ENCODE measurements at places on chromosomes 7 and 10.

- no peak for DNase-seq
Observed at GRCh38 chr7:36013246-36014014, 139.6 kb upstream of the EEPD1 start.

GRCh38 chr7:68183176-68183575, 1186.5 kb downstream of the TYW1 start:
- DNase-seq: no peak

DNA sequence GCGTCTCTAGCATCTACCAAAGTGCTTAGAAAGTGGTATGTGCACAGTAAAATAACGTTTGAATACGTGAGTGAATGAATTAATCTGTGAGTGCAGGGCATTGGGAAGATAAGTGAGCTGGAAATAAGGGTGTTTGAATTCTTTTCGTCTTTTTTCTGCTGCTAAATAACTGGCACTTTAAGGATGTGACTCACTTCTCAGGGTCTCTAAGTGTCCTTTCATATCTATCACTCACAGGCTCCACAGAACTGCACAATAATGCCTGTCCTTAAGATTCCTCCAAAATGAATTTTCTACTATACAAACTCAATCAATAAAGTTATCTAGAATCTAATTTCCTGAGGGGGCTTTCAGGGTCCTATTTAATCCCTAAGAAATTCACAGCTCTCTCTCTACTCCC, 3.2 kb upstream of the DGKB start:
- DNase-seq: no peak

- no peak for DNase-seq
Observed at GRCh38 chr7:82257118-82257695, 186.4 kb downstream of the CACNA2D1 start.

DNA sequence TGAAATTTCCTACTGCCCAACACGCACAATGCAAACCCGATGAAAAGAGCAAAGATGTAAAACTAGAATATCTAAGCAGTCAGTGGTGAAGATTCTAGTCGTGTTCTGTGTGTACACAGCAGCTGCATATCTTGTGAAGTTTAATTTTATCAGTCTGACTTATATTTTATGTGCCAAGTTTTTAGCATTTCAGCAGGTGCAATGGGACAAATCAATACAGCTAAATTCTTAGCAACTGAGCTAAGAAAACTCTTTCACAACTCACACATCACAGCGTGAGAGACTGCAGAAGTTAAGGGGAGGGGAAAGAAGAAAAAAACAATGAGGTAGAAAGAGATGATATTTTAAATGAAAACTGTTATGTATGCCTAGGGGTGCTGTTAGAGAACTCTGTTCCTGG, 164.9 kb upstream of the NEBL start:
- DNase-seq: no peak

- no peak for DNase-seq
Observed at GRCh38 chr10:50379616-50380015, 128.3 kb upstream of the ASAH2 start.

GRCh38 chr10:126101736-126102135, 205.4 kb downstream of the FANK1 start:
- no peak for DNase-seq

DNA sequence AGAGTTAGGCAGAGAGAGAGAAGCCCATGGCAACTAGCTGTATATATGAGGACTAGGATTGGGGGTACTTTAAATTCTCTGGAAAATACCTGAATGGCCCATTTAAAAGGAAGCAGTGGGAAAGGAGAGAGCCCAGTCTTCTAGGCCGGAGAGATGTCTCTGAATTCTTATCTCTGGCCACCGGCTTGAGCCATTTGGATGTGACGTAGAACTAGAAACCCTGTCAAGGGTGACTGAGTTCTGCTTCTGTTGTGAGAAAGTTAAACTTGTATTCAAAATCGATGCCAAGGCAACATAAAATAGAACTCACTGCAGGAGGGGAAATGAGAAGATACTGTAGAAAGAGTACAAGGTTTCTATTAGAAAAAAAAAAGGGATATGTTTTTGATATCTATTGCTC, 6.3 kb upstream of the GSTK1 start:
- no peak for DNase-seq

DNA sequence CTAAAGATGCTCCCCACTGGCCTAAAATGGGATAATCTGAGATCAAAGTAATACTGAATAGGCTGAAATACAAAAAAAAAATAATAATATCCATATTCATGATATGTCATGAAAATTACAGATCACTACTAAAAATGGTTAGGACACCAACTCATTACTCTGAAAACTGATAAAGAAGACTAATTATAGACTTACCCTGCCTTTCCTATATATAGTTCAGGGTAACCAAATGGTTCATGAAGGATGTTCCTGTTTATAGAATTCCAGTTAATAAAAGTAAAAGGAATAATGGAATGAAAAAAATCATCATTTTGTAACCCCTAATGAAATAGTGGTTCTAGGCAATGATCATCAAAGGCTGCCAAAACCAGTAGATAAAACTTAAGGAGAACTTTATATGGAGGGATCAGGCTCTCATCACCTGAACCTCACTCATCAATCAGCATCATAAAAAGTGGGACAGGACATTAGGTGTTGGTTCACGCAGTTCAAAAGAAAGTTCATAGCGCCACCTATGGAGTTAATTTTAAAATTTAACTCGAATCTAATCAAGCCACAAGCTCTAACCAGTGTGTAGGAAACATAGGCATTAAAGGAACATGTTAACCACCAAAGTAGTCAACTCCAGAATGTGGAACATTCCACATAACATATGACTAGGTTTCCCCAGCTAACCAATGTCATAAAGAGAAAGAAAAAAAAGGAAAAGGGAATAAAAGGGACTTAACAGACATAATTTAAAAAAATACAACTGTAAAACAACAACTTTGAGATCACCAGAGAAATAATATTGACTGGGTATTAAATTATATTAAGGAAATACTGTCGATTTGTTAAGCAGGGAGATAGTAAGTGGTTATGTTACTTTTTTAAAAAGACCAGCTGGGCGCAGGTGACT, 35.7 kb downstream of the P4HA1 start:
- no peak for DNase-seq

Measured in T-helper 17 cell (primary cell).